NCI-H2029 treated with DMSO at 0.1 percent for 48 hours (cell line): ENCODE measurements at places on chromosomes 11 and 22.

GRCh38 chr22:50141462-50141861 lies 29.1 kb upstream of the PANX2 start:
- DNase-seq, result no peak

- no peak for DNase-seq
These were observed 14.5 kb downstream of the ROBO3 start for GRCh38 chr11:124879493-124880289.

- DNase-seq, result no peak
These were observed 563 bp upstream of the ENDOD1 start for GRCh38 chr11:95088946-95089619.

DNA sequence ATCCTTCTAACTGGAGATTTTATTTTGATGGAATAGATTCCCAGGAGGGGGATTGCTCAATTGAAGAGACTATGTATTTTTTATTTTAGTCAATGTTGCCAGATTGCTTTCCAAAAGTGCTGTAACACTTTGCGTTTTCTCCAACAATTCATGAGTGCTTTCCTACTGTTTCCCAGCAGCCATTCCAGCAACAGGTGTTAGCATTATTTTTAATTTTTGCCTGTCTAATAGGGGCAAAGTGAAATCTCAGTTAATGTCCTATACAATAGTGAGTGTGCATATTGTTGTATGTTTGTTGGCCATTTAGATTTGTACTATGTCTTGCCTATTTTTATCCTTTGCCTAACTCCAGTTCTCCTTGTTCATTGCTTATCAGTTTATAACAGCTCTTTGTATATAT lies 12.1 kb upstream of the CACNG2 start:
- no peak for DNase-seq

GRCh38 chr11:32426192-32426591 lies 9.1 kb downstream of the WT1 start:
- no peak for DNase-seq

GRCh38 chr11:85724748-85725465 lies 38.9 kb upstream of the CCDC89 start:
- no peak for DNase-seq
